ENCODE measurements at places on chromosomes 3 and 15. TPM values are rescaled to one million over a fixed set of nuclear protein-coding genes. Genes with fewer than 3 reads are reported as not detected.

FSD2 gene
- total RNA-seq = not detected

LRRC31 gene
- not detected for total RNA-seq

ITIH3 gene
- 2.5 TPM for total RNA-seq

LARP6 gene
- 51.3 TPM for total RNA-seq

CSPG5 gene
- 0.26 TPM for total RNA-seq

PLCH1 gene
- 0.03 TPM for total RNA-seq

PTPRG gene
- 72.5 TPM for total RNA-seq

MAP1A gene
- 96.1 TPM for total RNA-seq

ZNF860 gene
- 0.46 TPM for total RNA-seq

PGBD4 gene
- total RNA-seq = 3.9 TPM

RHOV gene
- 0.07 TPM for total RNA-seq

All from smooth muscle cell of the pulmonary artery (primary cell).